ENCODE measurements at places on chromosomes 16 and 17.

GRCh38 chr17:57524839-57525568 is 220.1 kb downstream of the CCDC182 start:
- no peak for DNase-seq

DNA sequence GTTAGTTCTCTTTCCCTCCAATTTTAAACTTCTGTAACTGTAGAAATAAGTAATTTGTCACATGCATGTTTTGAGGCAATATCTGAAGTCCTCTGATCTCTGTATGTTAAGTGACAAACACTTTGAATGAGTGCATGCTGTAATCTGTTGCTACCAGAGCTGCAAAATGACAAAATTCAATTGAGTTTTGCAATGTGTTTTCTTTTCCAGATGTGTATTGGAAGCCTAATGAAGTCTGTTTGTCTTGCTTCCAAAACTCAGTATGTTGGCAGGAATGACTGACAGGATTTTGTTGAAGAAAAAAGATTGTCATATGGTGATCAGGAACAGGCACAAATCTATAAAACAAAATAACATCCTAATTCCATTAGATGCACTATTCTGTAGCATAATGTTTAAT is 561.6 kb upstream of the CDH8 start:
- no peak for DNase-seq

- no peak for DNase-seq
Observed at GRCh38 chr17:73069841-73070240, 22.6 kb downstream of the SLC39A11 start.

DNA sequence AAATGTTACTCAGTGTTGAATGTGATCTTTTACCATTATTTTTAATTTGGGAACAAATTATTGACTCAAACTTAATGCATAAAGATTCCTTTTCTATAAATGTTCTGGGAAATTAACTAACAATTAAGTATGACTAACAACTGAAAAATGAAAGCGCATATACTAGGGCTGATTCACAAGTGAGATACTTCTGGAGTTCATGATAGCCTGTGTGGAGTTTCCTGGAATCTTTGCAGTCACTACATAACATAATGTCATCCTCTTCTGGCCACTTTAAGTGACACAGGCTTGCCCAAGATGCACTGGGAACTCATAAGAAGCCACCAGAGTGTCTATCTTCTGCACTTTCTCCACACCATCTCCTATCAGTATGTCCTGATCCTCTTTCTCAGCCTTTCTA is 450.3 kb upstream of the CDH11 start:
- DNase-seq, result peak; percentile 72

DNA sequence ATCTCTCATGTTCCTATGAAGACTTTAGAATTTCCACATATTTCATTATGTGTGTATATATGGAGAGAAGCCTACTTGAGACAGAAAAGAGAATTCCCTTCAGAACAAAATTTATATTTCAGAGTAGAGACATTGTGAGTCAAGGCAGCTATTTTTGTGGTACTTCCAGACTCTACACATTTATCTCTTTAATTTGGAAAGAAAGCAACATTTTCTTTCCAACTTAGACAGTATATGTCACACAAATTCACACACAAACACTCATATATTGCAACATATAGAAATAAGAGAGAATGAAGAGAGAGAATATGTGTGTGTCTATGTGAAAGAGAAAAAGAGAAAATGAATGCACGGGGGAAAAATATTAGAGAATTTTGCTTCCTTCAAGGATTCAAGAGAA is 158.8 kb downstream of the CDH8 start:
- DNase-seq, result no peak

DNA sequence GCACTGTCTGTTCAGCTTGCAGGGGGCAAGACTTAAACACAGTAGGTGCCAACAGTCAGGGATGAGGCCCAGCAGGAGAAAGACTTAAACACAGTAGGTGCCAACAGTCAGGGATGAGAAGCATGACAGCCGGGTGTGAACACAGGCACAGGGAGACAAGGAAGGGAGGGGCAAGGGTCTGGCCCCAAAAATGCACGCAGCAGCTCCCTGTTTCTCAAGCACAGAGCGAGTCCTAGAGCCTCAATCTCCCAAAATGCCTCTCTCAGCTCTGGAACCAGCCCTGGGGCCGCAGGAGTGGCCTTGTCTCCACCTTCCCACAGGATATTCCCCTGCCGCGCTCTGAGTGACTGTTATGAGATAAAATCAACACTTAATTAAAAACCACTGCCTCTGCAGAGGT is 66.4 kb downstream of the DYNLRB2 start:
- no peak for DNase-seq

DNA sequence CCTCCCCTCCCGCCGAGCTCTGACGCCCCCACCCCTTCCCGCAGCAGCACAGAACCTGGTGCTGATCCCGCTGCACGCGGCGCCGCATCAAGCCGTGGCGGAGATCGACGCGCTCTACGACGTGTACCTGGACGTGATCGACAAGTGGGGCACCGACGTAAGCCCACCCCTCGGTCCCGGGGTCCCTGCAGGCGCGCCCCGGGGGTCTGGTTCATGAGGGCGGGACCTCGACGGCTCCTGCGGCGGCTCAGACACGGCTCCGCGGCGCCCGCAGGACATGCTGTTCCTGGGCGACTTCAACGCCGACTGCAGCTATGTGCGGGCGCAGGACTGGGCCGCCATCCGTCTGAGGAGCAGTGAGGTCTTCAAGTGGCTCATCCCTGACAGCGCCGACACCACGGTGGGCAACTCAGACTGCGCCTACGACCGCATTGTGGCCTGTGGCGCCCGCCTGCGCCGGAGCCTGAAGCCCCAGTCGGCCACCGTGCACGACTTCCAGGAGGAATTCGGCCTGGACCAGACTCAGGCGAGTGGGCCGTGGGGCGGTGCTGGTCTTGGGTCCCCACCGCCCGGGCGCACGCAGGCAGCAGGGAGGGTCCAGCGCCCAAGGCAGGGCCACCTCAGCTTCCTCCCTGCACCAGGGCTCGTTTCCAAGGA is 1.4 kb downstream of the DNASE1L2 start:
- DNase-seq, result no peak

DNA sequence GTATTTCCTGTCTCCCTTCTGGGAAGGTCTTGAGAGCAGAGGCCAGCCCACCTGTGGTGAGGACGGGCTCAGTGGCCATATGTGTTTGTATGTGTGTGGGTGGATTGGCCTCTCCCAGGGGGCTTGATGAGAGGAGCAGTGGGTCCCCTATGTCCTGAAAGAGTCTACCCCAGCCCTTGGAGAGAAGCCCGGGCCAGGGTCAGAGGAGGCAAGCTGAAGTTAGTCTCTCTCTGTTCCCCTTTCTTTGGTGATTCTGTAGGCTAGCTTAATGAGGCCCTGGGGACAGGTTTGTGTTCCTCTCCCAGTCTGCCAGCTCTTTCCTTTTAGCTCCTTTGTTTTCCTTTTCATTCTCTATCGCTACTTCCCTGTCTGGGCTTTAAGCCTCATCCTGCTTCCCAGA is 23.8 kb upstream of the NFATC3 start:
- no peak for DNase-seq

GRCh38 chr16:27228045-27228444 is 24.7 kb downstream of the KDM8 start:
- no peak for DNase-seq

- DNase-seq, result no peak
Observed at GRCh38 chr17:35733366-35733765, 1.9 kb downstream of the RASL10B start.

DNA sequence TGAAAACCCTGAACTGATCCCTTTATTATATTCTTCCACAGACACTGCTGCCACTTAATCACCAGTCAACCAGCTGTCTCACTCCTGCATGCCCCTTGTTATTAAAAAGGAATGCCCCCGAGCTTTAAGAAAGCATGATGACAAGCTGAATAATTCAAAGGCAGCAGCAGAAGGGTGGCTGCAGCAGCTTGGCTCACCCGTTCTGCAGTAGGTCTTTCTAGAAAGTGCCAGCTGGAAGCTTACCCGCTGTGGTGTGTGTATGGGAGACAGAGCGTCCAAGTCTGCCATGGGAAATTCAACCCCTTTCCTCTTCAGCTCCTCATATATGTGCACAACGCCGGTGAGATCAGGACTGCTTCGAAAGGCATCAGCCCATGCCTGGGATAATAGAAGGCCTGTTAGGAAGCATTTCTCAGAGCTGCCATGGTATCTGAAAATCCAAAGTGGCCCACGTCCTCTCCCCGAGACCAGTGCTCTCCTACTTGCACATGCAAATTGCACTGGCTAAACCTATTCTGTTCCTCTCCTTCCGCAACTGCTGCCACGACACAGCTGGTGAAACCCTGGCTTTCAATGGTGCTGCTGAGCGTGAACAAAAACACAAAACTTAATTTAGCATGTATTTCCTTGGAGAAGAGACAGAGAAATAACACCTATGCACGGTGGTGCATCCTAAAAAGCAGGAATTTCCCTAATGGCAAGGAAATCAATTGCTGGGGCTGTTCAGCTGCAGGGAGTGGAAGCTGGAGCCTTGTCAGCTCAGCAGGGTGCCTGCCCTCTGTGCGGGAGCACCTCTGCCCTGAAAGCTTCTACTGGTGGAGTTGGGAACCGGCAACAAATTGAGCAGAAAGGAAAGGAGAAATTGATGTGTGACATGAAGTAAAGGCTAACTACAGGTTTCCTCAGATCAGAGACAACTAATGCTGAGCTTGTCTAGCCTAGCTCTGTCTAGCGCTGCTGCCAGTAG is 47.9 kb upstream of the SREBF1 start:
- DNase-seq, result no peak

- no peak for DNase-seq
Observed at GRCh38 chr17:13540546-13540945, 61.2 kb downstream of the HS3ST3A1 start.

- no peak for DNase-seq
Observed at GRCh38 chr17:62675260-62675659, 47.8 kb downstream of the MRC2 start.

DNA sequence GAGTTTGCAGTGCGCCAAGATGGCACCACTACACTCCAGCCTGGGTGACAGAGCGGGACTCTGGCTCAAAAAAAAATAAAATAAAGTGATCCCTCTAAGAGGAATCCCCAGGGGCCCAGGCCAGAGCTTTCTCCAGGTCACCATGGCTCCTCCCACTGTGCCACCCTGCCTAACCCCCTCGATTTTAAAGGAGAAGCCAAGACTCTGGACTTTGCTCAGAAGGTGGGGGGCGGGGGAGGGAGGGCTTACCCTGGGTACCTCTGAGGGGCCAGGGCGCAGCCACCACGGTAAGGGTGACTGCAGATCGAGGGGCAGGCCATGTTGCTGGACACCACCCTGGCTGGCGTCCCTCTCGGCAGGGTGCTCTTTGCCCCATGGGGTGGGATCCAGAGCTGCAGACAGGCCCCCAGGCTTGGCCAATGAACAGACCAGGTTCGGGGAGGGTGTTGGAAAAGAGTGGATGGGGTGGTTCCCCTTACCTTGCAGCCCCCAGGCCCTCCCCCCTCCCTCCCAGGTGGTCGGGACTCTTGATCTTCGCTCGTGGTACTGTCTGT is 455 bp upstream of the GRB7 start:
- DNase-seq, result no peak

DNA sequence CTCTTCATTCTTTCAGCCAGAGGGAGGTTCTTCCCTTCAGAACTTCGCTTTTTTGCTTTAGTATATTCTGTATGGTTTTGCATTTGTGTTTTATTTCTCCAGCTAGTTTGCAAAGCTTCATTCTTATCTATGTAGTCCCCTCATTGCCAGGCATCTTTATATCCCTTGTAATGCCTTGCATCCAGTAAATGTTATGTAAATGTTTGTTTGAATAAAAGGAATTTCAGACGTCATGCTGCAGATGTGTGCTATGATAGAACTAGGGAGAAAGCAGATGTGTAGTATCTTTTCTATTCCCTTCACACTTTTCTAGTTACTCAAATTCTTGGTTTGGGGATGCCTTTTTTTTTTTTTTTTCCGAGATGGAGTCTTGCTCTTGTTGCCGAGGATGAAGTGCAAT is 62.6 kb upstream of the RASL10B start:
- no peak for DNase-seq

DNA sequence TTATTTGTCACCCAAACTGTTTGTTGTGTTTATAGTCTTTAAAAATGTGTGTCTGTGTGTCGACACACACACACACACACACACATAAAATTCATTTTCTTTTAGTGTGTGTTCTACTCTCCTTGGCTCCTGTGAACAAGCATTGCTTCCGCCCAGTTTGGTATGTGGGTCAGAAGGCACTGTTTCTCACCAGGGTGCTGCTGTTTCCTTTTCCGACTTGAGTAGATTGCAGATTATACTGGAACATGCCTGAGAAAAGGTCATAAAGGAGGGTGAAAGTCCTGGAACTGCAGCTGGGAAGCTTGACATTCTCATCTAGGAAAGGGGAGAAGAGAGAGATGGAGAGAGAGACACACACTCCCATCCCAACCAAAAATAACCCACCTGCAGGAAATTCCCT is 330.3 kb downstream of the BCAS3 start:
- no peak for DNase-seq

- no peak for DNase-seq
Observed at GRCh38 chr17:58382108-58382871, 30.3 kb upstream of the SUPT4H1 start.

GRCh38 chr17:17326275-17326875 is 23.2 kb downstream of the NT5M start:
- DNase-seq, result no peak

DNA sequence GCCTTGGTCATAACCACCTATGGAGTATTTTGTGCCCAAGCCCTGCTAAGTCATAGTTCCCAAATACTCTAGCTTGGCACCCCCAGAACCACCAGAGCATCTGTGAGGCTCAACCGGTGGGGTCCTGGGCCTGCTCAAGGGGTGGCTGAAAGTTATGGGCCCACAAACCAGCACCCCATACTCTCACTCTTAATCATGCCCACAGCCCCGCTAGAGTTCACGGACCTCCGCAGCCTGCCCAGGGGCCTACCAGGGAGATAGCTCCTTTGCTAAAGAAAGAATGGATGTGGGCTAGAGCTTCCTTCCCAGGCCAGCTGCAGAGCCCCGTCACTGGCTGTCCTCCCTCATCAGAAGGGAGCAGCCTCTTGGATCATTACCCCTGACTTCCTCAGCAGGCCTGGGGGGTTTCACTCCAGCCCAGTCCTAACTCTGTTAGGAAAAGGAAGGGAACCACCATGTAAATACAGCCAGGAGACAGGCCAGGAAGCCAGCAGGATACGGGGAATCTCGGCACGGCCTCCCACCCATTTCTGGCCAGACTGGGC is 1.4 kb downstream of the GIT1 start:
- DNase-seq, result no peak
